ENCODE measurements at places on chromosomes 2 and 18.

DNA sequence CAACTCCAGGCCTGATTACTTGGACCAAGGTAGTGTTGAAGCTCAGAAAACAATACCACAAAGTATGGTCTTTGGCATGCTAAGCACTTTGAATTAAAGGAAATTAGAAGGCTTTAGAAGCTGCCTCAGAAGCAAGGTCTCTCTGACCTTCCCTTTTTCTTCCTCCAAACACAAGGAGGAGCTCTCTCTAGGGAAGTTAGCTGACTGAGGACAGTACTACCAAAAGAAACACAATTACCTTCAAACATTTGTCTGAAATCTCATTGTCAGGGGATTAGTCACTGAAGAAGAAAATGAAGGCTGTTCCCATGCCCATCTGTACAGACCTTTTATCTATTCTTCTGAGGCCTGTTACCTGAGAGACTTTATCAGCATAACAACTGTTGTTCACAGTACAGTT, 279.3 kb downstream of the CDH20 start:
- no peak for DNase-seq

- no peak for DNase-seq
Measured at GRCh38 chr2:105885456-105885855, 140.7 kb downstream of the NCK2 start.

GRCh38 chr2:4979111-4979510, 713.1 kb upstream of the SOX11 start:
- no peak for DNase-seq

- no peak for DNase-seq
Measured at GRCh38 chr2:54577944-54578647, 122.0 kb downstream of the SPTBN1 start.

DNA sequence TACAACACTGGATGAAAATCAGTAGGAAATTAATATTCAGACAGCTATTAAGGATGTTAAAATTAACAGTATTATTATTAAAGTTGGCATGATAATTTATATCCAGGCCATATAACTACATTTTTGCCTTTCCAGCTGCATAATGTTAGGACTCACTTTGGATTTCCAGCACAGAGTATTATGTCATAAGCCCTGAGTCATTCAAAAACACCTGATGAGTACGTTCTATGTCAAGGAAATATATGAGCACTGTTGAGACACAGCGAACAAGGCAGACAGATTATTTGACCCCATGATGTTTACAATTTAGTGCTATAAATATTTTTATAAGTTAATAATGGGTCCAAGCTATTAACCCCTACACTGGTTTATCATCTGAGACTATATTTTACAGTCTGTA, 59.8 kb upstream of the RIT2 start:
- no peak for DNase-seq

- DNase-seq: no peak
Measured at GRCh38 chr18:34918856-34919255, 122.4 kb upstream of the MAPRE2 start.

GRCh38 chr2:200422532-200423261, 87.2 kb downstream of the KCTD18 start:
- no peak for DNase-seq

- DNase-seq: no peak
Measured at GRCh38 chr2:58042486-58042970, 4.1 kb upstream of the VRK2 start.

DNA sequence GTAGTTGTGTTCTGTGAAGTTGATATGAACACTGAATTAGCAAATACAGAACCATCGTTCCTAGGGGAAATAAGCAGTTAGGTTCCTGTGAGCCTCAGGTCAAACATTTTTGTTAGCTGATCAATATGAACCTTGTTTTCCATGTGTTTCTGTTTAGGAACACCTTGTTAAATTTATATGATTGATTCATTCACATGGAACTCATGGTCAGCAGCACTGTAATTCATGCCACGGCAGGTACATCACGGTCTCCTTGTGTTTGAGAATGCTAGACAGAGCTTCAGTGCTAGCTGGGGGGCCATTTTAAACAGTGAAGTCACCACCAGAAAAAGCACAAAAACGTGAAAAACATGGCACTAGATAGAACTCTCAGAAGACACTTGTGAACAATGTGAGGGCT, 62.2 kb downstream of the MYCN start:
- no peak for DNase-seq

- peak; percentile 15 for DNase-seq
Measured at GRCh38 chr2:231052494-231053451, 3.9 kb upstream of the PSMD1 start.

DNA sequence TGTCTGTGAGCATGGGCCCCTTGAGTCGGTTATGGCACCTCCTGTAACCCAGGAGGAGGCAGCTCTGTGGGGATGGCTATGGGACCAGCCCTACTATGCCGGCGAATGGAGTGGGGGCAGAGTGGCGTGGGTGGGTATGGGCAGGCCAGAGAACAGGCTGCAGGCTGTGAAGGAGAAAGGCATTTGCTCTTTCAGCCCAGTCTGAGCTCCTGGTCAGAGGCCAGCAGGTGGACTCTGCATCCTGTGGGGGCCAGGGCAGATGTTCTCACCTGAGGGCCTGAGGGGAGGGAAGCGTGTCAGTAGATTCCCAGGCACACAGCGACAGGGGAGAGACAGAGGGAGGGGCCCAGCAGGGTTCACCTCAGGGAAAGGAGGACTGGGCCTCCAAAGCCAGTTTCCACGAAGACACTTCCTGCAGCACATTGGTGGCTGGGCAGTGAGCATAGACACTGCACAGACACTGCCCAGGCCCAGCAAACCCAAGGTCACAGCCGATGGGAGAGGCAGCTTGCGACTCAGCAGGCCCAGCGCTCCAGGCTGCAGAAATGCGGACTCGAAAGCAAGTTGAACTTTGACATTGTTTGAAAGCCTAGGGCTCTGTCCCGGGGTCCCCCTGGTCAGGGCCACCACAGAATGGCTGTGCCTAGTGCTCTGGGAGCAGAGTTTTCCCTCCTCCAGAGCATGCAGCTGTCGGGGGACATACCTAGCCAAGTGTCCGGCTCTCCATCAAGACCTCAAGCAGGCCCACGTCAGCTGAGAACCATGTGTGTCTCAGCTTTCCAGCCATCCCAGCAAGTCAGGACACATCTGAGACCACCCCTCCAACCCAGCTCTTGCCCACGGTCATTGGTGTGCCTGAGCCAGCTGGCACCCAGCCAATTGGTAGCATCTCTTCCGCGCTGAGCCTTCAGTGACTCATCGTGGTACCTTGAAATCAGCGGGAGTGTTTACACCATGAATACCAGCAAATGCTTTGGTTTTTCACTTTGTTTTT, 53.8 kb downstream of the TGOLN2 start:
- no peak for DNase-seq

- no peak for DNase-seq
Measured at GRCh38 chr2:101802329-101802728, 104.8 kb downstream of the MAP4K4 start.

- DNase-seq: no peak
Measured at GRCh38 chr18:63604791-63605567, 17.8 kb downstream of the SERPINB13 start.

GRCh38 chr2:28155086-28155485, 237.6 kb upstream of the FOSL2 start:
- no peak for DNase-seq

DNA sequence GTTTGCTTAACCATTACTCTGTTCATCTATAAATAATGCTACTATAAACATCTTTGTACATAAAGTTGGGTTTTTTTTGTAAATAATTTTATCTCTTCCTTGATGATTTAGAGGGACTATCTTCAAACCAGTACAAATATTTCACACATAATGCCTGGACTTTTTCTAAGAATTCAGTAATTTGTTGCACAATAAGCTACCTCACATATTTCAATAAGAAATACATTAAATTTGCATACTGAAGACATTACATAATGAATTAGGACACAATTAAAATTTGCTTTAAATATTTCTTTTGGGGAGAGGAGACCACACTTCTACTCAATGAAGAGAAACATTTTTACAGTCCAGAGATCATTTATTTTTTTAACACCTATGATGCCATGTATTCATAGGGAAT, 7.2 kb upstream of the ROCK1 start:
- no peak for DNase-seq

DNA sequence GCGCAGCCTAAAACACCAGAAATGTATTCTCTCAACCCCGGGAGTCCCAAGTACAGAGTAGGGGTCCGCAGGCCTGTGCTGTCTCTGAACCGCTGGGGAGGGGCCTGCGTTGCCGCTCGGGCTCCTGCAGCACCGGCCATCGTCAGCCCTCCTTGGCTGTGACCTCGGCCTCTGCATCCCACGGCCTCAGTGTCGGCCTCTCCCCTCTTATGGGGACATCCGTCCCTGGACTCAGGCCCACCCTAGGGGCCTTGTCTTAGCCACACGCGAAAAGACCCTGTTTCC, 50.5 kb downstream of the KCNG2 start:
- no peak for DNase-seq

- DNase-seq: no peak
Measured at GRCh38 chr2:147487286-147487977, 357.4 kb upstream of the ACVR2A start.
